ENCODE measurements at places on chromosomes 6 and 20.

DNA sequence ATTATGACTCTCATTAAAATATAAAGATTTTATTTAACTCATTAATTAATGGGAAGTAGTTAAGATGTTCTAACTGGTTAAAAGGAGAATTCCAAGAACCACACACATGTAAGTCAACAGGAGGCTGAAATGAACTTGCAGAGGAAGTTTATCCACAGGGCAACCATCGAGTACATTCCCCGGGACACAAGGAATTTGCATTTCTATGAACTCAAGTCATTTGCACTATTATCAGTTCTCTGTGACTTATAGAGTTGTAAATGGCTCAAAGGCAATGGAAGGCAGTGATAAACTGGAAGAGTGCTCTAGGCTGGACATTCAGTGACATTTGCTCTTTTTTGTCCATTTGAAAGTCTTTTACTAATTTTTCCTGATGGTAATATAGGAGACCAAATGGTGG lies 97.4 kb downstream of the SNX5 start:
- DNase-seq = no peak

DNA sequence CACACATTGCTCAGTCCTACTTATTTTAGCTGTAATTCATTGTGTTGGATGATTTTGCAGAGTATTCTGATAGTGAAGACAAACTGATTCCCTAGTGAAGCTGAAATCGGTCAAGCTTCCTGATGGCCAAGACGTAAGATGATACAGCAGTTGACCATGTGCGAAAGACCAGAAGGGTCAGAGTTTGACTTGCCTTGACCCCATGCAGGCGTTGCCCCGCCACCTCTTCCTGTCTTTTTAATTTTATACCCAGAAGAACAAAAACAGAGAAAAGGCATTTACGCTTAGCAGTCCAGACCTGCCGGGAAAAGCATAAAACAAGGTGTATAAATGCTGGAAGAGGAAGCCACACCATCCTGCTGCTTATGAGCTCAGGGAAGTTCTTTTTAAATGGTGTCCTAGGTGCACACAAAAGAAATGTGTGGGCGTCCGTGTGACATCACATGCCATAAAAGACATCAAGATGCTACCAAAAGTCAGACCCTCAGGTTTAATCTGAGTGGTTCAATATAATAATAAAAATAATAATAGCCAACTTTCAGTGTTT lies 32.2 kb downstream of the TSHZ2 start:
- no peak for DNase-seq

- DNase-seq = no peak
Observed at GRCh38 chr6:135291288-135292076, 110.4 kb downstream of the MYB start.

GRCh38 chr6:135128268-135128914 lies 52.7 kb upstream of the MYB start:
- no peak for DNase-seq

DNA sequence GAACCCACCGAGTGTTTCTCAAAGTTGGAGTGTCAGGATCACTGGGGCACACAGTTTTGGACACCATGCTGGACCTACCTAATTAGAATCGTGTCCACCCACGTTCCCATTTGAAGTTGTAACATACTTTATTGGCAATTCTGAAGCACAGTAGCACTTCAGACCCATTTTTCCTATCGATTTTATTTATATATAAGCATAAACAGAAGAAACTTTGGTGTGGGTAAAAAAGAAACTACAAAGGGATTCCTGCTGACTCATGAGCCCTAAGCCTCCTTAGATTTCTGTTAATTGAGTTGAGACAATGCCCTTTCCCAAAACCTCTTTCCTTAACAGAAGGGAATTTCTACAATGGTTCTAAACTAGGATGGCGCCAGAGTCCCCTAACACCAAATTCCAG lies 398.0 kb downstream of the CDKAL1 start:
- DNase-seq = no peak

Data from CMK (cell line).